ENCODE measurements at places on chromosomes 7 and 10.

DNA sequence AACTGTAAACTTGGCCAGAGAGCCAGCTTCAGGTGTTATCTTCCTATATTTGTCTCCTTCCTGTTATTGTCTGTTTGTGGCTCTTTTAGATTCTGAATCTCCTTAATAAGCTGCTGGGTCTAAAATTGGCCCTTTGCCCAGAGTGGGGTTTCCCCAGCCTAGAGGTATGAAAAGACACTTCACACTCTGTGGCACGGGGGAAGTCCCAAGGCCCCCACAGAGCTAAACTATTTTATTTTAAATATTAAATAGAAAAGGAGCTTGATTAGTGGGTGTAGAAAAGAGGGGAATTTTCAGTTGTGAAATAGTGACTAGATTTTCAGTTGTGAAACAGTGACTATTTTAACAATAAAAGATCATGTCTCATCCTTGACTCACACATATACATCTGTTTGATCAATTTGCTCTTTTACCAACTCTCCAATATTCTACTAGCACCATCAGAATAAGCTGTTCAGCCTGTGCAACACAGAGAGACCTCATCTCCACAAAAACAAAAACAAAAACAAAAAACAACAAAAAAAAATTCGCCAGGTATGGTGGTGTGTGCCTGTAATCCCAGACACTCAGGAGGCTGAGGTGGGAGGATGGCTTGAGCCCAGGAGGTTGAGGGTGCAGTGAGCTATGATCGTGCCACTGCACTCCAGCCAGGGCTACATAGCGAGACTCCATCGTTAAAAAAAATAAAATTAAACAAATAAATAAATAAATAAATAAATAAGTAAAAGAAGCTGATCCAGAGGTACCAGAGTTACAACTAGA lies 24.9 kb upstream of the ADO start:
- peak; percentile 87 for DNase-seq

- DNase-seq = no peak
Observed at GRCh38 chr7:90320418-90320800, 695 bp downstream of the FAM237B start.

GRCh38 chr10:9096288-9096687 lies 1041.8 kb downstream of the GATA3 start:
- DNase-seq = peak; percentile 59

- DNase-seq = no peak
Observed at GRCh38 chr7:137717045-137717444, 129.7 kb downstream of the DGKI start.

DNA sequence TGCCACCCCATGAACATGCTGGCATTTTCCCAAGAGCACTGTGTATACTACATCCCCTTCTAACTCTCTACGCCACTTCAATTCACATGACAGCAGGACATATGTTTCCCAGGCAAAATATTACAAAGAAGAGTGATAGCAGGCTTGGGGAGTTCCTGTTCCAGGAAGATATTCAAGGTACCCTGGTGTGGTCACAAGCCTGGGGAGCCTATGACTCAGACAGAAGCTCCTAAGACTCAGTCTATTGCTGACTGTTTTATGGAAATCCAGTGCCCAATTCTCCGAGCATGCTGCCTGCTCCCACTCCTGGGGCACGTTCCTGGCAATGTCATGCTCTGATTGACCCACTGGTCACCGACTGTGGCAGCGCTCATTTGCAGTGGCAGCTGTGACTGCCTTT lies 23.5 kb upstream of the ABLIM1 start:
- DNase-seq = no peak

DNA sequence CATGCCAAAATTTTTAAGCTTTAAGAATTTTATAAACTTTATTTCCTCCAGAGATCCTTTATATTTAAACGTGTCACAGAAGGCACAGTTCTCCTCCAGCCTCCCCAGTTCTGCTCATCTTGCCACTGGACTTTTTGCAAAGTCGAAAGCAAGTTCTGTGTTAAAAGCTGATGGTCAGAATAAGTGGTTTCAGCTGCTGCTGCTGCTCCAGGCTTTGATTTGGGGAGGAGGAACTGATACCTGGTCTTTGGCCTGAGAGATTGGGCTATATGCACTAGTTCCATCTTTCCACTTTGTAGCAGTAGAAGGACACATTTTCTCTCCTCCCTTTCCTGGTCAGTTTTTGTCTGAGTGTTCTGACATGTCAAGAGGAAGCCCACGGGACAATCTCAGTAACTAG lies 435.9 kb upstream of the PHF14 start:
- no peak for DNase-seq

DNA sequence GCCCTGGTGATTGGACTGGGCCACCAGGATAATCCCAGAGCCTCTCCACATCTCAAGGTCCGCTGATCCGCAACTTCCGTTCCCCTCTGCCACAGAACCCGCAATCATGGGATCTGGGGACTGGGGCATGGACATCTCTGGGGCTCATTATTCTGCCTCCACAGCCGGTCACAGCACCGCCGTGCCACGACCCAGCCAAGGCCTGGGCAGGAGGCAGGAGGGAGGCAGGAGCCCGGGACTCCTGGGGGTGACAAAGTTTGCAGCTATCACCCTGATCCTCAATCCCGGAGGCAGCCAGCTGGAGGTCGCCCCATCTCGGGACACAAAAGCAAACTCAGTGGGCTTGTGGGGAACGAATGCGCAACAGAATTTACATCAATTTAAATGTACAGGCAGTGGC lies 42.9 kb upstream of the TNRC18 start:
- no peak for DNase-seq

DNA sequence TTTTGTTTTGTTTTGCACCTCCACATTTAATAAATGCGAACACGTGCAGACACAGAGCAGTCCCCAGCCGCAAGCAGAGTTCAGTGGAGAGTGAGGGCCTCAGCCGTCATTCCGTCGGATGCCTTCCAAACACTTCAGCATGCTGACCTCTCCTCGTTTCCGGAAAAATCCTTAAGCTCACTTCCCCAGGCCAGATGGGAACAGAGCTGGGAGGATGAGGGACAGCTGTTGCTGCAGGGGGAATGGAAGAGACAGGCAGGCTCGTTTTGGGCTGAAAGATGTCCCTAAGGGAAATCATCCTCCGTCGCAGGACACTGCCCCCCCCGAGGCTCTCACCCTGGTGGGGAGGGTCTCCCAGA lies 17.2 kb upstream of the FGFR2 start:
- no peak for DNase-seq

Measured in CD8-positive, alpha-beta T cell (primary cell).